ENCODE measurements at places on chromosomes 5 and 9.

- DNase-seq = no peak
Observed at GRCh38 chr5:66469684-66470083, 126.5 kb upstream of the MAST4 start.

GRCh38 chr5:151215546-151215880, 8.4 kb downstream of the CCDC69 start:
- no peak for DNase-seq

DNA sequence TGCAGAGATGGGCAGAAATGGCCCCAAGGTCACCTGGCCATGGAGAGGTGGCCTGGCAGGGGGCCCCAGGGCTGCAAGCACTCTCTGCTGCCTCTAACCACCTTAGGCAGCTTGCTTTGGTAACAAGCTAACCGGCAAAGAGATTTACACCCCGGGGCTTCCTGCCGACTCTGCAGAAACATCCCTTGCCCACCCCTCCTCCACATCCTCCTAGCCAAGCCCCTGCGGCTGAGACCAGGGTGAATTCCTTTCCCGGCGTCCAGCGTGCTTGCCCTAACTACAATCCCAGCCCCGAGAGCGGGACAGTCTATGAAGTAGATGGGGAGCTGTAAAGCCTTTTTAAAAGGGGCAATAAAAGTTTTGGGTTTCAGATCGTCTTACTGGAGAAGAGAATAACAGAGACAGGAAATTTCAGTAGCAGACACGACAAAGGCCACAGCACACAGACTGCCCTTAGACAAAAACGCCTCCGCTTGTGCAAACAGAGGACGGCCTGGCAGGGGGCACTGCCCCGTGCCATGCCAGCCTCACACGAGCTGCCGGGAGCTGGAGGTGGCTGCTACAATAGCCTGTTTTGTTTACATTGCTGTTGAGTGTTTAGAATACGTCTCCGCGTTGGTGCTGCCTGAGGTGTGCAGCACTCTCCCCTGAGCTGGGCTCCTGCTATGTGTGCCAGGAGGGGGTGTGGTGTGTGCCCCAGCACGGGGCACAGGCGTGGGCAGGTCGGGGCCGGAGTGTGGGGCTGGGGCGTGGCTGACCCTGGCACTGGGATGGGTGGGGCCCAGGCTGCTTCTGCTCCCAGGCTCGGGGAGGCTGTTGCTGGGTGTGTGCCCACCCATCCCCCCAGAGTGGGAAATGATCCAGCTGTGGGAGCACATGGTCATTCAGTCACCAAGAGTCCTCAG, 15.3 kb downstream of the MYMK start:
- DNase-seq = peak; percentile 49

- DNase-seq = no peak
Observed at GRCh38 chr5:131883984-131884383, 61.5 kb downstream of the MEIKIN start.

DNA sequence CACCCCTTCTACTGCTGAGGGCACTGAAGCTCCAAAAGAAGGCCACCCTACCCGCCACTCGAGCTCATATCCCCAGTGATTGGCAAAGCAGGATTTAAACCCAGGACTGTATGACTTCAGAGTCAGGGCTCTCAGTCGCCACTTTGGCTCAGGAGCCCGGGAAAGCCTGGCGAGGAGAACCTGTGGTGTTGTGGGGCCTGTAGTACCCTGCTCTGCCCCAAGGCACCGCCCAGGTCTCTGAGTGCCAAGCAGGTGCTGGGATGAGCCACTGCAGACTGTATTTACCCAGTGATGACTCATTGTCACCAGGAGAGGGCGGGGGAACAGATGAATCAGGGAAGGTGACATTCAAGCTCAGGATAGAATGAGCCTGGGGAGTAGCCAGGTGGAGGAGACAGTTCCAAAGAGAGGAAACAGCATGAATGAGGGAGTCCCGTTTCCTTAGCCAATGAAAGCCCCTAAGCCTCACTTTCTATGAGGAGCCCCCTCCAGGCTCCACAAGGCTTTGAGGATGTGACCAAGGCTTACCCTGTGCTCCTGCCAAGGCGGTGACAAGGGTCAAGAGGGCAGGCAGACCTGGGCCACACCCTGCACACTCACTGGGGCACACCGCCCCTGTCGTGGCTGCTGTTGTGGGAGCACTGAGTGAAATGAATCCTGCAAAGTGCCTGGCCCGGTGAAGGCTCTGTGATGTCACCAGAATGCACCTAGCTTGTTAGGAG, 17.8 kb upstream of the DPM2 start:
- DNase-seq = peak; percentile 76

DNA sequence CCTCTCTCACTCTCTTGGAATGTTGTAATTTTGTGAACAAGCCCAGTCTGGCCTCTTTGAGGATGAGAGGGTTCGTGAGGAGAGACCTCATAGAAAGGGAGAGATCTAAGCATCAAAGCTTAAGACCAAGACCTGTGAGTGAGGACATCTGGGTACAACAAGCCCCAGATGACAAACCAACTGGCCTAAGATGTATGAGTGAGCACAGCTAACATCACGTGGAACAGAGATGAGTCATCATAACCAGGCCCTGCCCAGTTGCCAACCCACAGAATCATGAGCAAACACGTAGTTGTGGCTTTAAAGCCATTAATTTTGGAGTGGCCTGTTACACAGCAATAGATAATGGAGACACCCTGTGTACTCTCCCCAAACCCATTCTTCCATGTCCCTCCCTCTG, 439.1 kb upstream of the KIF2A start:
- DNase-seq = no peak

DNA sequence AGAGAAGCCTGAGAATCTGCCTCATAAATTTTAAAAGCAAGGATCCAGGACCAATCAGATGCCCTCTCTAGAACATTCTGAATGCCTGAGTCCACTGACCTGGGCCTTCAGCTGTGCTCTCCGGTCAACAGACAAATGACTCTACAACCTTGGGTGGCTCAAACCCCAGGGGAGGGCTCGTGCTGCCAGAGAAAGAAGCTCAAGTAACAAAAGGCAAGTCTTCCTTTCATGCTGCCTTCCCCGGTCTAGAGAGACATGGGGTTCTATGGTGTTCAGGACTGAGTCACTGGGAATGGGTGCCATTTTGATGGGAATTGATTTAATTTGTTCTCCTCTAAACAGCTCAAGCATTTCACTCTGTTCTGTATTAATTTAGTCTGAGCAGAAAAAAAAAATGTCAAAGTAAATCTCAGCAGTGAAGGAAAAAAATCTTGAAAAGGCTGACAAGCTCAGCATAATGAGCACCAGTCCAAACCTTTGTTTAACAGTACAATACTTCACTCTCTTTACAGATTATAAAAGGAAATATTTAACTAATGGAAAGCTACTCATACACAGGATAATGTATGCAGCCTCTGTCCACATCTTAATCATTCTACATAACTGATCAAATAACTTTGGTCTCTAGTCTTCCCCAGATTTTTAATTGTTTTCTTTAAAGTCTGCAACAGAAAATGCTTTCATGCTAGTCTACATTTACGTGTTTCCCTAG, 191.0 kb downstream of the GLIS3 start:
- no peak for DNase-seq

DNA sequence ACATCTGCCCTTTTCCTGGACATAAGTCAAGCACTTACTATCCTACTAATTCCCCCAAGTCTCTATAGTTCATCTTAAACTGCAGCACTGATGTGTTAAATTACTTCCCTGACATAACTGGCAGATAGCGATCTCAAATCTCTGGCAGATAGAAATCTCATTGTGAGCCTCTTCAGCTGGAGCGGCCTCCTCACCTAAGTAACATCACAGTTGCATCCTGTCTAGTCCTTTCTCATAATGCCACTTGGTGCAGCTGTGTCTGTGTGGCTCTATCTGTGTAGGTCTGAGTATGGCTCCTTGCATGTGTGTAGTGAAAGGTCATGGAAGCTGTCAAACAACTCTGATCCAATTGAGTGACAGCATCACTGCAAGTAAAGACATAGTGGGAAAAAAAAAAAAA, 53.6 kb upstream of the FST start:
- no peak for DNase-seq
